ENCODE measurements at places on chromosomes 16 and 17.

DNA sequence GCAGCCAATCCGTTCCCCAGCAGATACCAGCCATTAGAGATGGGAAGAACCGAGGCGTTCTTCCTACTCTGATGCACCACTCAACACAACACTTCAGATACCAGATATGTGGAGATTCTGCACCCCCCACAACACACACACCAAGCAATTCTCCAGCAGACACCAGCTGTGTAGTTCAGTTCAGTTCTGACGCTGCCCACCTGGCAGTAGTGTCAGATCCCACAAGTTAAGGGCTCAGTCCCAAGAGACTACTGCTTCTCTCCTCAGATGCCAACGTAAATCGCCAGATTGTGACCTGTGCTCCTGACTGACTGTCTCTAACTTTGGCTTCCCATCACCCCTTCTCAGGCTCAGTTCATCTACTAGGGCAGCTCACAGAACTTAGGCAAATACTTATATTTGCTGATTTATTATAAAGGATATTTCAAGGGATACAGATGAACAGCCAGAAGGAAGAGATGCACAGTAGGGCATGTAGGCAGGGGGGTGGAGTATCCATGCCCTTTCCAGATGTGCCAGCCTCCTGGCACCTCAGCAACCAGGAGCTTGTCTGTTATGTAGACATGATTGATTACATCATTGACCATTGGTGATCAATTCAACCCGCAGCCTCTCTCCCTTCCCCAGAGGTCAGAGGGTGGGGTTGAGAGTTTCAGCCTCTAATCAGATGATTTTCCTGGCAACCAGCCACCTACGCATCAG, 110.6 kb downstream of the PRKCA start:
- no peak for DNase-seq

DNA sequence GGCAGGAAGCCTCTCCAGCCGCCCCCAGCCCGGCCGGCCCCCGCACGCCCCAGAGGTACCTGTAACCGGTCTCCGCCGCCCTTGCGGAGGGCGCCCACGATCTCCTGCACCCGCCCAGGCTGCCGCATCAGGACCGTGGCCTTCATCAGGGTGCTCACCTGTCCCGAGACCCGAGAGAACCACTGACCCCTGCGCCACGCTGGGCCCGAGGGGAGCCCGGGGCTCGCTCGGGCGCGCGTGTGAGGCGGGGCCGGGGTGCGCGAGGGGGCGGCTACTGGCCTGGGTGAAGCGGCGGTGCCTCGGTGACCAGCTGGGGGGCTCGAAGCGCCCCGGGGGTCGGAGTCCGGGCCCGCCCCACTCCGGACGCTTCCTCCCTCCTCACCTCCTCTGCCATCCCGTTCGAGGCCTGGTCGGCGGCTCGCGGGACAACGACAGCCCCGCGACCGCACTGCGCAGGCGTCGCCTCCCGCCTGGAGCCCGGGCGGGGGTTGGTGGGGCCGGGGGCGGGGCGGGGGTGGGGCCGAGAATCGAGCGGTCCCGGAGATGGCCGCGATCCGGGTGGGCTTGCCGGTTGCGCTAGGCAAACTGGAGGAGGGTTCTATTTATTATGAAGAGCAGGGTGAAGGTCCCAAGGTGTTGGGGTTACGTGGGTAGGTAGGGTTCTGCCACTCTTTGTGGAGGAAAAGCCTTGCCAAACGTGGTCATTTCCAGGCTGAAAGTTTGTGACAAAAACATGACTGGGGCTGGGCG, at the start of gene NT5C3B:
TSS of gene NT5C3B (minus strand) at position 433 of the 750 bp plus-strand sequence. CDS start at position 394, 39 bp downstream.
- peak; percentile 48 for DNase-seq

GRCh38 chr16:82497139-82497538, 129.6 kb upstream of the CDH13 start:
- no peak for DNase-seq

DNA sequence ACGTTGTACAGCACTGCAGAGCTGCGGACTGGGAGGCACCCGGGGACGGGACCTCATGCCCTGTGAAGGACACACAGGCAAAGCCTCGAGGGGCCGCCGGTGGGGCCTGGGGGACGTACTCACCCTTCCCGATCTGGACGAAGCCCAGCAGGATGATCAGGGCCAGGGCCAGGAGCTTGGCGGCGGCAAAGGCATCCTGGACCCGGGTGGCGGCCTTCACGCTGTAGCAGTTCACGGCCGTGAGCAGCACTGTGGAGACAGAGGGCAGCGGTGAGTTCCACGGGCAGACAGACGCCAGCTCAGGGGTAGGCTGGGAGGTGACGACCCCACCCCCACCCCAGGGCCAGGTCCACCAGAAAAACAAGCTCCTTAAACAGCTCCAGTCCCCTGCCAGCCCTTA, 17.7 kb downstream of the SLC7A5 start:
- DNase-seq, result peak; percentile 12

DNA sequence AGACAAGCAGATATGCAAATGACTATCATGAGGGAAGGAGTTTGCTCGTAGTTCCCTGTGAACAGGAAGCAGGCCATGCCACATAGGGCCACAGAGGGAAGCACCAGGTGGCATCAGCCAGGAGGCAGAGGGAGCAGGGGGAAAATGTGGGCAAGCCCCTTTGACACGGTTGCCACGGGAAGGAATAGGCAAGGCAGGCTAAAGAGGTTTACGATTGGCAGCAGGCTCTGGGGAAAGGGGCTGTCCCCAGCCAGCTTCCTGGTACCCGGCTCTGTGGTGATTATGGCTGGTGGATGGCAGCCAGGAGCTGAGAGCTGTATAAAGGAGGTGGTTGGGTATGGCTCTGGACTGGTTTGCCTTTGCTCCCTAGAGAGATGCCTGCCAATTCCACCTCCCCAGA, 848 bp downstream of the CES3 start:
- DNase-seq, result no peak

DNA sequence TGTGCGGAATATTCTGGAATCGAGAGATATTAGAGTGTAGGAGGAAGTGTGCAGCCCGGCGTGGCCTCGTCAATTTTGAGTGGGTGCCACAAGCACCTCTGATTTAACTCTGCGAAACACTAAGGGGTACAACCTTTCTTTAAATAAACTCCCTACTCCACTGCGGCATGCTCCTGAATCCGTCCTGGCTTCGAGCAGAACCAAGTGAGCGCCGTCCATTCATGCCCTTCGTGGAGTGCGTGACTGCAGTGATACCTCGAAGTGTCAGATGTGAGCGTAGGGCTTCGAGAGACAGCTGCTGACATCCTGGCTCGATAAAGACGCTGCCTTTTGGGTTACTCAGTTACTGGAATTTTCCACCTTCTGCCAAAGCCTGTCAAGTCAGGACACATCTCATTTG, 128.8 kb downstream of the FOXL1 start:
- DNase-seq, result no peak

GRCh38 chr16:11160676-11161115, 95.3 kb downstream of the SOCS1 start:
- DNase-seq, result no peak

DNA sequence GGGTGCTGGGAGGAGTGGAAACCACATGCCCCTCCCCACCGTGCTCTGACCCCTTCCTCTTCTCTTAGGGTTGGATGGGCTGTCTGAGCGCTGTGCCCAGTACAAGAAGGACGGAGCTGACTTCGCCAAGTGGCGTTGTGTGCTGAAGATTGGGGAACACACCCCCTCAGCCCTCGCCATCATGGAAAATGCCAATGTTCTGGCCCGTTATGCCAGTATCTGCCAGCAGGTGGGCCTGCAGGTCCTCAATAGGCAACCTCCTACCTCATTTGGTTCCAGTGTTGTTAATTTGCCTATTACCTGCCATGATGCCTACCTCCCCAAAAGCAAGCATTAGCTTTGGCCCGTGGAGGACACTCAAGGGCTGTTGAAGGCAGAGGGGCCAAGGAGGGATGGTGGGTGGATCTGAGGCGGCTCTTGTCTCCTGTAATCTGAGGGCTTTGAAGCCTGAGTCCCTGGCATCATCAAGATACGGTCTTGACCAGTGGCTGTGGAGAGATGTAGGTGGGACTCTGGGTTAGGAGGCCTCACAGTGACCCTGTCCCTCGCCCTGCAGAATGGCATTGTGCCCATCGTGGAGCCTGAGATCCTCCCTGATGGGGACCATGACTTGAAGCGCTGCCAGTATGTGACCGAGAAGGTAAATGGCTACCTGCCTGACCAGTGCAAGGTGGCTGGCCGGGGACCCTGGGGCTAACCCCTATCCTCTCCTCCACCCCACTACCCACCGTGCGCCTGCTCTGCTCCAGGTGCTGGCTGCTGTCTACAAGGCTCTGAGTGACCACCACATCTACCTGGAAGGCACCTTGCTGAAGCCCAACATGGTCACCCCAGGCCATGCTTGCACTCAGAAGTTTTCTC, 3.4 kb downstream of the ALDOA start:
- peak; percentile 45 for DNase-seq

GRCh38 chr17:930258-930657, 49.3 kb downstream of the NXN start:
- DNase-seq, result no peak

- DNase-seq, result no peak
These were observed 158.4 kb upstream of the IRX3 start for GRCh38 chr16:54444851-54445458.

DNA sequence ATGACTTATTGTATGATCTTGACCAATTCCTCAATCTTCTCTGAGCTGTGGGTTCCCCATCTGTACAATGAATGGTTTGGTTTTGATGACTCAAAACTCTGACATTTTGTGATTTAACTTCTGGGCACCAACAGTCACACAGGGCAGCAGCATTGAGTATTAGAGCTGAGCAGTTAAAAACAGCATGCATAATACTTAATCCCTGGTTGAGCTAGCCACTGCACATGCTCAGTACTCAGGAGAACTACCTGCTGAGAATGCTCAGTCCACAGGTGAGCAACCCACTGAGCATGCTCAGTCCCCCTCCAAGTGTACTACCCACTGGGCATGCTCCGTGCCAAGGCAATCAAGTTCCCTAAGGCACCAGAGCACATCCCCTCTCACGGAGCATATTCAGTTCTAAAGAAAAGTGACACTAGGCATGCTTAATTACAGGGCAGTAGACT, 68.7 kb downstream of the AIPL1 start:
- peak; percentile 25 for DNase-seq

GRCh38 chr17:6651919-6652452, 424 bp downstream of the C17orf100 start:
- peak; percentile 11 for DNase-seq

DNA sequence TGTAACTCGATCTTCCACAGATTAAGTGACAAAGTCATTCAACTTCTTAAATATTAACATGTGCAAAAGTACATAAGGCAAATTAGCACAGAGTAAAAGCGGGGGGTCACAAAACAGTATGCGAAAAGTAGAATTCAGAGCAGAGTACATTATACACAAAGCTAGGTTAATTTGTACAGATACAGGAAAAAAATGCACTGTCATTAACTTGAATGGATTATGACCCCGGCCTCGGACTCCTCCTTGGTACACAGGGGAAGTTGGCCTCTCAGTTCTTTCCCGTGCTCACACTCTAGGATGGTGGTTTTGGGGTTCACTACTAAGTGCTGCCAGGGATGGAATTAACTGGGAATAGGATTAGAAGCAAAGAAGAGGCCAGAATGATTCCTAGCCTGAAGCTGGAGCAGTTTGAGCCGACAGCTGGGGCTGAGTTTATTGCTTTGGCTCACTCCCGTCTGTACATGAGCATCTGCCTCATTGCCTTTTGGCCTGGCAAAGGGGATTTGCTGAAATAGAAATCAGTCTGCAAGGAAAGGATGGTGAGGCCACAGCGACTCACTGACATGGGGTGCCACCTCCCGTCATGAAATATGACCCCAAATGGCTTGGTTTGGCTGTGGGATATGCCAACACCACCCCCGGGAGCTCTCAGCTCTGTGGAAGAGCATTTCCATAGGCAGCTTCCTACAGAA, 23.6 kb downstream of the NTN1 start:
- no peak for DNase-seq

- DNase-seq, result no peak
These were observed 15.5 kb upstream of the CRISPLD2 start for GRCh38 chr16:84804326-84804725.

- DNase-seq, result no peak
These were observed 494.9 kb upstream of the RBFOX1 start for GRCh38 chr16:6837722-6838121.

- DNase-seq, result no peak
These were observed 58.3 kb downstream of the SPACA3 start for GRCh38 chr17:33049781-33050414.

DNA sequence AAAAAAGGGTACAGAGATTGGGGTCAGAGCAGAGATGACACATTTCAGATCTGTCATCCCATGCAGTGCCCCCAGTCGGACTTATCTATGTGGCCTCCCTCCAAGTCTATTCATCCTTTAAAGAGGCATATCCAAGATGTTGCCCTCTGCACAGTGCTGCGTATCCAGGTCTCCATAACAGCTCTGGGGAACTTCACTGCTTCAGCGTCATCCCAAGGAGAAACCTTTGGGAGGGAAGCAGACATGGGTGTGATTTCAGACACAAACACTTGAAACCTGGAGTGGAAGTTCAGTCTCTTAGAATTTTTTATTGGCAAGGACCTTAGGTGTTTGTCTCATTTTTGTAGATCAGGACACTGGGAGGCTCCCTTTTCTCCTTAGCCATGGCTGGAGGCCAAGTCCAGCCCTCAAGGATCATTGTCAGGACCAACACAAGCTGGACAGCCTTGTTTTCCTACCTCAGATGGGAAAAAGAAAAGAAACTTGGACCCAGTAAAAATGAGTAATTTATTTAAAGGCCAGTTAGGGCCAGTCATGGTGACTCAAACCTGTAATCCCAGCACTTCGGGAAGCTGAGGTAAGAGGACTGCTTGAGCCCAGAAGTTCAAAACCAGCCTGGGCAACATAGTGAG, 23.9 kb upstream of the NLK start:
- DNase-seq, result no peak

GRCh38 chr17:77841742-77842527, 116.6 kb upstream of the TNRC6C start:
- peak; percentile 66 for DNase-seq

DNA sequence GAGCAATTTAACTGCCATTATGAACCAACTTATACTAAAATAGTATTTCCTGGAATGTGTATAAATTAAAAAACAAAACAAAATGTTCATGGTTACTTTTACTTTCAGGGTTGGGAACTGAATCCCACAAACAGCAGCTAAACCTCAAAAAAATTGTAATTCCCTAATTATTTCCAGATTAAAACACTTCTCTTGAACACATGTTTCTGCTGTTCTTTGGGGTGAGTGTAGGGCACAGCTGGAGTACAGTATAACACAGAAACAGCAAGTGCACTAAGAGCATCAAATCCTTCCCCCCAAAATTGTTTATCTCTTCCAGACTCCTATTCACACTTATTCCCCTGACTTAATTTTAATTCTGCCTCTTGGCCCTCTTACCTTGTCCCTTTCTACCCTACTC, 56.4 kb downstream of the KANSL1 start:
- no peak for DNase-seq

- no peak for DNase-seq
These were observed at the start of gene SLC52A1 for GRCh38 chr17:5035315-5035714. TSS of gene SLC52A1 (minus strand) at chr17:5035426. CDS start at chr17:5034606, 820 bp downstream.

DNA sequence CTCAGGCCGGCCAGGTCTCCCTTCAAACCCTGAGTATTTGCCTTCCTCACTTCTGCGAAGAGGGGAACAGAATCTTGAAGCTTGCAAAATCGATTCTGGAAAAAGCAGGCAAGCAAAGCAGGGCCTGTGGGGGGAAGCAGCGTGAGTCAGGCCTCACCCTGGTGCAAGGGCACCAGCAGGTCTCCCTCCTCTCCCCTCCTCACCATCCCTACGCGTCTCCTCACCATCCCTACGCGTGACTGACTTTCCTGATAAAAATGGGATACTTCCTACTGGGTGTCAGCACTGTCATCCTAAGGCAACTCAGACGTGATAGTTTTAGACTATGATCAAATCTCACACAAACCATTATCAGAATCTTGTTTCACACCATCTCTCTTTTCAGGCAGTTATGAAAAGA, 12.1 kb downstream of the CMTM3 start:
- no peak for DNase-seq

All from NCI-H1417 (cell line).